AG09309 (cell line): ENCODE measurements at places on chromosomes 11 and 22.
A peak's percentile ranks its signal among the peaks of the same experiment; 100 is the strongest.

- DNase-seq = no peak
Observed at GRCh38 chr11:79616392-79616851, 175.6 kb upstream of the TENM4 start.

DNA sequence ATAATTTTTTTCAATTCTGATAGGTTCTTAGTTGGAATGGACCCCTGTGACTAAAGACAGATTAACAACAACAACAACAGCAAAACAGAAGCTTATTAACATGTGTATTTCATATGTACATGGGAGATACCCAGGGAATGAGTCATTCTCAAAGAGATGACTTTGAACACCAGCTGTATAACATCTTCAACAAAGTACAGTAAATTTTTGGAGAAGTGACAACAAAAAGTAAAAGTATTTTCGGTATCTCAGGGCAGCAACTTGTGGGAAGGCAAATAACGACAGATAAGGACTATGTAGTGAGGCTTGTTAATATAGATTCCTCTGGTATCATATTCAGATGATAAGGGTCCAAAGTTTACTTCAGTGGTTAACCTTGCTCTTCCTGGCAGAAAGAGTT lies 573.4 kb upstream of the RAG2 start:
- no peak for DNase-seq

DNA sequence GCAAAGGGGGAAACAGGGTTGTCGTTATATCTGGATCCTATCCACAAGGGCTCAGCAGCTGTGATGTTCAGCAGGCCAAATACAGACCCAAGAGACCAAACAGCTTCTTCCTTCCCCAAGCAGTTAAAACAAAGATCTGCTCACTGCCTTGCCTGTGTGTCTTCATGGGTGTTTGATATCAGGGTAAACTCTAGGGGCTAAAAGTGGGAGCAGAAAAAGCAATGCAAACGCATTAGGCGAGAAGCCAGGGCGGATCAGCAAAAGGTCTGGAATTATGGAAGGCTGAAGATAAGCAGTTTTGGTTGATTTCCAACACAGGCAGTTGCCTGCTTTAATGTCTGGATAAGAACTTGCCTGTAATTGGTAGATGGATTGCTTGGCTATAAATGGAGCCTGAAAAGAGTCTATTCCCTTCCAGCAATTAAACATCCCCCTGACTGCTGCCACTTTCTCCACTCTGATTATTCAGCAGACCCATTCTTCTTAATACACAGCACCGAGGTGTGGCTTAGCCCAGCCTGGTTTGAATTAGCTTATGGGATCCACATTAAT lies 126.3 kb downstream of the COMMD9 start:
- DNase-seq = no peak

GRCh38 chr11:12790861-12791616 lies 116.8 kb downstream of the TEAD1 start:
- no peak for DNase-seq

DNA sequence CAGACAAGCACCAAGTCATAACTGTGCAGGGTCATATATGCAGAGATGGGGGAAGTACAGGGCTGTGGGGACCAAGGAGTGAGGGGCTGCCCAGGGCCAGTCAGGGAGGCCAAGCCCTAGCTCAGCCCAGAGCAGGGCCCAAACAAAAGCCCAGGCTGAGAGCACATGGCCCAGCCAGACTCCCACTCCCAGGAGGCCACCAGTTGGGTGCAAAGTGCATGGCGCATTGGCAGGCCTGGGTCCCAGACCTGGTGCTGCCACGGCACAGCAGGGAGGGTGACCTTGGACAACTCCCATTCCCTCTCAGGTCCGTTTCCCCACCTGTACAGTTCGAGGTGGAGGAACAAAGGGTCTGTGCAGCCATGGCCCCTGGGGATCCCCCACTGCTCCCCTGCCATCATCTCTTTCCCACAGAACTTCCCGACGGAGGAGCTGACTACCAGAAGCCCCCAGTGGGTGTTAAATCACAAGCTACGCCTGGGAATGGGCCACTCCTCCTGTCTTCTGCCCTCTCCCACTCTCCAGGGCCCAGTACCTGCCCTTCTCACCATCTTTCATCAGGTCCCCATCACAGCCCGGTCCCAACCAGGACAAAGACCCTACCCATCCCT lies 608 bp downstream of the NIPSNAP1 start:
- DNase-seq = no peak

- DNase-seq = no peak
Observed at GRCh38 chr11:86801364-86801763, 1.0 kb downstream of the PRSS23 start.

- no peak for DNase-seq
Observed at GRCh38 chr11:126476977-126477376, 121.5 kb downstream of the ST3GAL4 start.

- DNase-seq = no peak
Observed at GRCh38 chr11:90363739-90364138, 140.9 kb upstream of the CHORDC1 start.

DNA sequence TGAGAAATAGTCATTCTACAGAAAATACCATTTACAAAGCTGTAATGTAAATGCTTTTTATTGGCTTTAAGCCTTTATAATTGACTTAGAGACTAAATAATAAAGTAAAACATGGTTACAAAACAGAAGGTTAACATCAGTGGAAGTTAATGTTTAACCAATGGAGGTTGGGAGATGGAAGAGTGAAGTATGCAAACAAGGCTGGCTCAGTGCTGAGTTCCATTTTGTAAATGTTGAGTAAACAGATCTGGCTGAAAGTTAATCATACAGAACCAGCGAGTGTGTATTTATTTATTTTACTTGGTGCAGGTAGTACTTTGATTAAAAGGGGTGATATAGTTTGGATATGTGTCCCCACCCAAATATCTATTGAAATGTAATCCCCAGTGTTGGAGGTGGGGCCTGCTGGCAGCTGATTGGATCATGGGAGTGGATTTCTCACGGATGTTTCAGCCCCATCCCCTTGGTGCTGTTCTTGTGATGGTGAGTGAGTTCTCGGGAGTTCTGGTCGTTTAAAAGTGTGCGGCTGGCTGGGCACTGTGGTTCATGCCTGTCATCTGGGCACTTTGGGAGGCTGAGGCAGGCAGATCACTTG lies 827.4 kb downstream of the OPCML start:
- no peak for DNase-seq

GRCh38 chr22:44926124-44926475 lies 83.7 kb downstream of the PHF21B start:
- DNase-seq = no peak

DNA sequence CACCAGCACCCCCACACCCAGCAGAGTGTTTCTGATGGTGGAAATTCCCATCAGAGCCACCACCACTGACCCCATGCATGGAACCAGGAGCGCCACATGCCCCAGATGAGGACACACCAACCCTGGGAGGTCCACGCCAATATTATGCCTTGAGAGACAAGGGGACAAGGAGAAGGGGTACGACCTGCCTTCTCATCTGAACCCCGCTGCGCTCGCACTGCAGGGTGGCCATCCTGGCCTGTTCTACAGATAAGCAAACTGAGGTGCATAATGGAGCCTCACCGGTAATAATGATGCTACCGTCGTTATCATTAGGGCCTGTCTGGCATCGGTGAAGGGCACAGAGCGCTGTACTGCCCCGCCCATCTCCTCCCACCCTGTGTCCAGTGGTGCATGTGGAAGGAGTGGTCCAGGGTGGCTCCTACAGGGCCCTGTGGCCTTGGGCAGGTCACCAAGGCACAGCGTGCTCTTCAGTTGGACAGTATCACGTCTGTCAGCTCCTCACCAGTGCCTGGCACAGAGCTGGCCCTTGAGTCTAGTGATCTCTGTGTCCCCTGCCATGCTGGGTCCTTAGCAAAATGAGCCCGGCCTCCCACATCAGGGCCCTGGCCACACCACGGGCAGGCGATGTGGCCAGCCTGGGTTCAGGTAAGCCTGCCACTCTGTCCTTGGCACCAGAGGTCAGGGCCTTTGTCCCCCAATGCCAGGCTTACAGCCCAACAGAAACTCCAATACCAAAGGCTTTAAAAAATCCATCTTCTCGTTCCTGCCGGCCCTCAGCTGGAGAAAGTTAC lies 92.2 kb downstream of the PHF21B start:
- DNase-seq = no peak

DNA sequence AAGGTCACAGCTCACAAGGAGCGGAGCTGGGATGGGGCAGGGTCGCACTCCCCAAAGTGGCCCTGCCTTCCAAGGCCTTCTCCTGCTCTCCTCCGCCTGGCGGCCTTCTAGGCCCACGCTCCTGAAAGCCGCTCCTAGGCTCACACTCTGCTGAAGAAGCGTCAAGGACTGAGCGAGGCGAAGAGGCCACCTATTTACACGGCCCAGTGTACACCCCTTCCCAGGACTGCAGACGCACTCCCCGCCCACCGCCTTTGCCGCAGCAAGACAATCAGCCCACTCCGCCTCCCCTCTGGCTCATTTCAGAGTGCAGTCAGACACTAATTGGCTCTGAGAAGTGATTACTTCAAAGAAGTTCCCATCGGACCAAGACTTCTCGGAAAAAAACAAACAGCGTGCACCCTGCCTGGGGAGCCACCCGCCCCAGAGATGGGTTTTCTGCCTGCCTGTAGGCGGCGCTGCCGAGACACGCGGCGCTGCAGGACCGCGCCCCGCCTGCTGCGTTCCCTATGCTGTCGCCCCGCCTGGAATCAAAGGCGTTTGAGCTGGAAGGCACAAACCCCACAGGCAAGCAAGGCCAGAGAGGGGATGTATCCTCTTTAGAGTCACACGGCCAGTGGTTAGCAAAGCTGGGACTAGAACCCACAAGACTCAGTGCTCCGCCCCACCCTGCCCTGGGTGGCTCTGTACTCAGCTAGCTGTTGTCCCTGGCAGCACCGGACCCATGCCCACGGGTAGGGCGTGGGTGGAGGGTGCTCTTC lies 414.8 kb downstream of the BUD13 start:
- no peak for DNase-seq

DNA sequence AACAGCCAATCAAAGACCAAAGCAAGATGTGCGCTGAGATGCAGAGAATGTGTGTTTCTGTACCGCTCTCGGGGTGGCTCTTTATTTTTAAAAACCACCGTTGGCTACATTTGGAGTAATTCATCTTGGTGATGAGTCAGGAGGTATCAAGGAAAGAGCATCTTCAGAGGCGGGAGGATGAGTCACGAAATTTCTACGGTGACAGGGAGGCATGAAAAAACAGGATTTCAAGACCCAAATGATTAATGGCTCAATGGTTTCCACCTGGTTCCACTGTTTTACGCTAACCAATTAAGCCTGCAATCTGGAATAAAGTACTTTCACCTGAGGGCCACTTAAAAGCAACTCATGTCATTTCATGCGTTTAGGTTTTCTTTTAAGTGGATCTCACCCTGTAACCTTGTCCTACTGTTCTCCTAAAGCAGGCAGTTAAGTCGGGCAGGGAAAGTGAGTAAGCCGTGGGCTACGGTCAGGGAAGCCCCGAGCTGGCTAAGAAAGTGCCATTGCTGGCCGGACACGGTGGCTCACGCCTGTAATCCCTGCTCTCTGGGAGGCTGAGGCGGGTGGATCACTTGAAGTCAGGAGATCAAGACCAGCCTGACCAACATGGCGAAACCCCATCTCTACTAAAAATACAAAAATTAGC lies 74.6 kb downstream of the CELSR1 start:
- peak; percentile 34 for DNase-seq

- DNase-seq = no peak
Observed at GRCh38 chr11:72431846-72432245, 2.5 kb downstream of the CLPB start.

- no peak for DNase-seq
Observed at GRCh38 chr11:133681901-133682300, 149.6 kb upstream of the OPCML start.

DNA sequence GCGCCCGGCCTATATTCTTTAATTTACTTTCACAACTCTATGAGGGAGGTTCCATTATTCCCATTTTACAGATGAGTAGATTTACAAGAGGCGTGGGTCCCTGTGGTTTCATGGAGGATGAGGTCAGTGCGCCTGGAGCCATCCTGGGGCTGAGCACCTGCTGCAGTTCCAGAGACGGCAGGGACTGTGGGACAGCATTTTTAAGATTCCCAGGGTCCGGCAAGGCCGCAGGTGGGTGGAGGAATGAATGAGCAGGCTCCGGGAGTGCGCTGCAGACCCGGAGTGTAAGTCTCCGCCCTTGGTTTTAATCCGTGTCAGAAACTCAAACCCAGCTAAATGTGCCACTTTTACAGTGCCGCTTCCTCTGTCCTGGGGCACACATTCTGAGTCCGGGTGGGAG lies 4.1 kb upstream of the CHRM1 start:
- DNase-seq = no peak

- DNase-seq = peak; percentile 79
Observed at GRCh38 chr22:41940832-41941765, 5.9 kb downstream of the CENPM start.

GRCh38 chr11:128304666-128305485 lies 282.5 kb downstream of the ETS1 start:
- no peak for DNase-seq

DNA sequence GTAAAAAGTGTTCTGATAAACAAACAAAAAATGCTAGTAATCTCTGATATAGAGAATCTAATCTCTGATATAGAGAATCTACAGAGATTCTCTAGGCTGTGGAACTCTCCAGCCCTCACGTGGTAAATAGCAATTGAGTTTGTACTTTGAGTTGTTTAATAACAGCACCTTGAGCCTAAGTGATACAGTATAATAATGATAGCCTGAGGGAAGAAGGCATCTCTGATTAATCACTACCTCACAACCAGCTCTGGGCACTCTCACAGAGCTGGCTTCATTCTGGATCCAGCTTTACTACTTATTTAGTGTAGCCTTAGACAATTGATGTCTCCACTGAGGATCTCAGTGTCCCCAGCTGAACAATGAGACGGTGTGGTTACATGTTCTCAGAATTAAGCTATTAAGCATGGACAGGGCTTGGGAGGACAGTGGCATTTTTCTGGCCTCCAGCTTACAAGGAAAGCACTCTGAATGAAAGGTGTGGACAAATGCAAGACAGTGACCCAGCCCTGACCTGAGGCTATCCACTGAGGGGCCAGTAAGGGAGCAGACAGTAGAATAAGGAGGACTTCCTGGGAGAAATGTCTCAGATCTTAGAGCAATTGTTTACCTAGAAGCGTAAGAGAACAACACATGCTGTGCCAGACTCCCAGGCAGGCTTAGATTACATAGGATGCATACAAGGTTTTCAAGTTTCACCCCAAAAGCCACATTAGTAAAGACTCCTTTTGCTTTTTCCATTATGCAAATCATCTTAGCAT lies 88.7 kb upstream of the DRD2 start:
- no peak for DNase-seq
